ENCODE measurements at places on chromosomes 12 and 14.

DNA sequence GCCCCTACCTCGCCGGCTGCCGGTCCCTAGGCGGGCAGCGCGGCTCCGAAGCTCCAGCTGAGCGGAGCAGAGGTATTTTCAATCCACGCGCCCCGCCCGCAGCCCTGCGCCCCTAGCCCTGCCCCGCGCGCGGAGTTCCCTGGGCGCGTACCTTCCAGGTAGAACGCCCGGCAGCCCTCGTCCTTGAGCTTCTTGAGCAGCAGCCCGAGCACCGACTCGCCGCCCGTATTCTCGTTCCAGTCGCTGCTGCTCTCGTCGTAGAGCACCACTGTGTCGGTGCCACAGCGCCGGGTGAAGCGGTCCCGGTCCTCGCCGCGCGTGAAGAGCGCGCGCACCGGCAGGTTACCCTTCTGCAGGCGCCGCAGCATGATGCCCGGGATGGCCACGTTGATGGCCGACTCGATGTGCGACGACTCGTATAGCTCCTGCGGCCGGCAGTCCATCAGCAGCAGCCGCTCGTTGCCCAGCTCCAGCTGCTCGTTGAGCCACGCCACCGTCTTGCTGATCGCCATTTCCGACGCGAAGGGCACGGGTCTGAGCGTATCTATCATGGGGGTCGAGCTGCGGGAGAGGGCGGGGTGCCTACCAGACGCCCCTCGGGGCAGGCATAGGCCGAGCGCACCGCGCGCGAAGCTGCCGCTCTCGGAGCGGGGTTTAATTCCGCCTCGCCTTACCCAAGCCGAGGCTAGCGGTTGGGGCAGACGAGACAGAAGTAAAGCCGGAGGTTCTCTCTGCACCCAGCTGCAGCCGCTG is 636 bp downstream of the DUSP6 start:
- DNase-seq = no peak

DNA sequence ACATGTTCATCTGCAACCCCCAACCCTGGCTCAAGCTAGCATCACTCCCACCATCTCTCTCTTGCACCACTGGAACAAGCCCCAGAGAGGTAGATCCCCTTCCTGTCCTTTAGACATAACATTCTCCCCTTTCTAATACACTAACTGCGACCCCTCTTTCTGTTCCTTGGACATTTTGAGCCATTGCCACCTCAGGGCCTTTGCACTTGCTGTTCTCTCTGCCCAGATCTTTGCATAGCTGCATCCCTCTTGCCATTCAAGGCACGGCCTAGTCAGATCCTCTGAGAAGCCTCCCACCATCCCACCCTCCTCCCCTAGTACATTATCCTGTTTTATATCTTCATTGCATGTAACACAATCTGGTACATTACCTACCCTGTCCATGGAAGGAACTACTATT is 16.5 kb downstream of the FOXN3 start:
- DNase-seq = no peak

DNA sequence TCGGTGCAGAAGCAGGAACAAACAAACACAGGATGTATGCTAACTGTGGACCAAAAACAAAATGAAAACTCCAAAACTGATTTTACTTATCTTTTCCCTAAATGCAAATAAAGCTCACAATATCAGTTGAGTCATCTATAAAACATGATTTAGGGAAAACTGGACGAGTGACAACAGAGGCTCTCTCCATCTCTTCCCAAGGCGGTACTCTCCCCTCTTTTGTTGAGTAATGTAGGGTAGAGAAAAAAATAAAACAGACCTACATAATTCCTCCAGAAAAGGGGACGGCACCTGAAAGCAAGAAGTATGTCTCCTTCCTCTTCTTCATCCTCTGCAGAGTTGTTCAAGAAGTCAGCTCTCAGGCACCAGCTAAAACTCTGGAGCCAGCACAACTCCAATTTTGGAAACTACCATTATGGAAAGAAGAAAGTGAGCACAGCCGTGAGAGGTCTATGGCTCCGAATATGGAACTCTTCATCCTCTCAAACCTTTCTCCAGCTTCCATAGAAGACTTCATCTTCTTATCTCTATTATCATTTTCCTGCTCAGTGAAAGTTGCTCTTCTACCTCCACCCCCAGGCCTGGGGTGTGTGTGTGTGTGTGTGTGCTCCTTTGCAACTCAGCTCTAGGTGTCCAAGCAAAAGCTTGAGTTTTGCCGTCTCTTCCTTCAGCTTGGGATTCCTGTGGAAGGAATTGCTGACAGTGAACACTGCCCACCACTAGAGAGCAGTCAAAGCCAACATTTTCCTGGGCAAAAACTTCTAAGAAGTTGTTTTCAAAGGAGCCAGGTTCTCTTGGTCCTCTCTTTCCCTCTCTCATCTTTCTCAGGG is 155.4 kb downstream of the DIO2 start:
- DNase-seq = no peak

GRCh38 chr12:104057771-104058197 is 6.5 kb upstream of the HCFC2 start:
- DNase-seq = no peak
